Mesothelial cell of epicardium (in vitro differentiated cells): ENCODE measurements at places on chromosomes 16 and 17. TPM values are rescaled to one million over a fixed set of nuclear protein-coding genes. Genes with fewer than 3 reads are reported as not detected.

The TNFSF13 gene
- total RNA-seq = 4.3 to 6.1 TPM (median 5.2 TPM) in 3 replicates

DNA sequence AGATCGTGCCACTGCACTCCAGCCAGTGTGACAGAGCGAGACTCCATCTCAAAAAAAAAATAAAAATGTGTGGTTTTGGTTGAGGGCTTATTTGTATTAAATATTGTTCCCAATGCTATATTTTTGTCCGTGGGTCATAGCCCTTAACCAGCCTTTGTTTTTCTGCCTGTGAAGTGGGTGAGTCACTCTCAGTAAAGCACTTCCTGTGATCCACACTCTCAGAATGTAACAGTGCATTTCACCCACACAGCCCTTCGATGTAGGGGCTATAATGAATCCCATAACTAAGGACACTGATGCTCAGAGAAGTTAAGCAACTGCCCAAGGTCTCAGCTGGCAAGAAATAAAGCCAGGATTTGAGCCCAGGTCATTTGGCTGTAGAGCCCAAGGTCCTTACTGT lies 34.7 kb upstream of the POLR3E start:
- no peak for DNase-seq

DNA sequence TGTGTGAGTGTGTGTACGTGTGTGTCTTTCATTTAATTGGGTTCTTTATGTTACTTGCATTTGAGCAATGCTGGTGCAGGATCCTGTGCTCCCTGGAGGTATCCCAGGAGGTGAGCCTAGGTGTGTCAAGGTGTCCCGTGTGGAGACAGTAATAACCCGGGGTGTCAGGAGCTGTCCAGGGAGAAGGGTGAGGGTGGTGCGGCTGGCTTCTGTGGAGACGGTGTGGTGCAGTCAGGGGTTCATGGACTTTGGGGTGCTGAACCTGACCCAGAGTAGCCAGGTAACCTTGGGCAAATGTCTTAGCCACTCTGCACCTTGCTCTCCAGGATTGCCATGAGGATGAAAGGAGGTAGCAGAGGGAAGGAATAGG lies 7.4 kb upstream of the ELAC2 start:
- DNase-seq = no peak

The CDH15 gene
- 0.18 to 0.24 TPM (median 0.20 TPM) in 3 replicates for total RNA-seq

DNA sequence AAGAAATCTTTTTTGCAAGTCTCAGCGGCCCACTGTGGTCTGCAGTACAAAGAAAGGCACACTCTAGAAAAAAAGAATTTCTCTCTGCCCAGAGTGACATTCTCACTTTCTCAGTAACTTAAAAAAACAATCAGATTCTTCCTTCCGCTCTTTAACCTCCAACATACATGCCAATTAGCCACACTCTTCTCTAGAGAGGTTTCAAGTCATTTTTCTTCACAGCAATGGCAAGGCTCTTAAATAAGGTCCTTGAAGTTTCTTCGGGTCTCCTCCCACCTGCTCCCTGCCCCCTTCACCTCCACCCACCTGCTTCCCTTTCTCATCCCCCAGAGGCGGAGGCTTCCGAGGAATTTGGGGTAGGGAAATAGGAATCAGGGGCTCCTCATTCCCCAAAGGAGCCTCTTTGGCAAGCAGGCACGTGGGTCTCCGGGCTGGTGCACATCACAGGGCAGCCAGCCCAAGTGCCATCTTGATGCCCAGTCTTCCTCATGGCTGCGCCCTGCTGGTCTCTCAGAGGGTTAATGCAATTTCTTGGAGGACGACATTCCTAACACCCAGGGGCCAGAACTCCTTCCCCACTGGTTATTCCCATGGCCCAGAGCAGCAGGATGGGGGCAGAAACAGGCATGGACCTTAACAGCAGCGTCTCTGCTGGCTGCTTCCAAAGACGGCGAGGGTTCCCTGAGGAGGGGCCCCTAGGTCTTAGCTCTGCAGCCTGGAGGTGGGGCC lies 855 bp upstream of the MEOX1 start:
- no peak for DNase-seq

DNA sequence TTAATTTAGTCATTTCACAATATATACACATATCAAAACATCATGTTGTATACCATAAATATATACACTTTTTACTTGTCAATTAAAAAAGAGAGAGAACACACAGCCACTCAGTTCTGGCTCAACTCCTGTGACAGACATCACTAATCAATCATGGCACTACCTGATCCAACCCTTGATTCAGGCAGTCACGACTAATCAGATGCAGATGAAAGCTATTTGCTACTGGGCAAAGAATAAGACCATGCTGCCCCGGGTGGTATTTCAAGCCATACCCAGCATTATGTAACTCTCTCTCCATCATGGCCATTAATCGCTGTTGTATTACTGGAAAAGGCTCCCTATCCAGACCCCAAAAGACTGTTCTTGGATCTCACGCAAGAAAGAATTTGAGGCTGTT lies 345.7 kb downstream of the HAPSTR1 start:
- DNase-seq = no peak

- DNase-seq = no peak
Observed at GRCh38 chr16:54291656-54292487, 5.3 kb upstream of the IRX3 start.

DNA sequence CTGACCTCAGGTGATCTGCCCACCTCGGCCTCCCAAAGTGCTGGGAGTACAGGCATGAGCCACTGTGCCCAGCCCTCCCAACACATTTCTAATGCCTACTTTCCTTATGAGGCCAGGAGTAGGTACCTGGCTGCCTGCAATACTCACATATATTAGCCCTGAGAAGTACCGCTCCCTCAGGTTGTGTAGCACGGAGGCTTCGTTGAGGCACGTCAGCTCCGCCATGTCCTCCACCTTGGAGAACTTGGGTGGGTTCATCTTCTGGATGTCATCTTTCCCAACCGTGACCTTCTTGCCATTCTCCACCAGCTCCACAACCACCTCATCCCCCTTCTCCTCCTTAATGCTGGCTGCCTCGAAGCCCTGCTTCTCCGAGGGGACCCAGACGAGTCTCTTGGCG lies 19.1 kb downstream of the MYH11 start:
- no peak for DNase-seq

The KRTAP9-4 gene
- not detected in 3 replicates for total RNA-seq

- peak; percentile 26 for DNase-seq
Observed at GRCh38 chr16:24670623-24671454, 58.6 kb upstream of the TNRC6A start.

The OR3A3 gene
- not detected in 3 replicates for total RNA-seq

GRCh38 chr17:9971991-9972390 lies 66.9 kb upstream of the RCVRN start:
- no peak for DNase-seq

GRCh38 chr16:69116256-69116875 lies 10.9 kb downstream of the HAS3 start:
- DNase-seq = no peak

- DNase-seq = peak; percentile 72
Observed at GRCh38 chr16:57091975-57092785, at the start of gene CPNE2. Gene CPNE2 (plus strand): TSS chr16:57092583. CDS start chr16:57110743, 18,160 bp downstream.

The GP1BA gene
- total RNA-seq = not detected in 3 replicates

The PKMYT1 gene
- 21.1 to 22.0 TPM (median 21.8 TPM) in 3 replicates for total RNA-seq

DNA sequence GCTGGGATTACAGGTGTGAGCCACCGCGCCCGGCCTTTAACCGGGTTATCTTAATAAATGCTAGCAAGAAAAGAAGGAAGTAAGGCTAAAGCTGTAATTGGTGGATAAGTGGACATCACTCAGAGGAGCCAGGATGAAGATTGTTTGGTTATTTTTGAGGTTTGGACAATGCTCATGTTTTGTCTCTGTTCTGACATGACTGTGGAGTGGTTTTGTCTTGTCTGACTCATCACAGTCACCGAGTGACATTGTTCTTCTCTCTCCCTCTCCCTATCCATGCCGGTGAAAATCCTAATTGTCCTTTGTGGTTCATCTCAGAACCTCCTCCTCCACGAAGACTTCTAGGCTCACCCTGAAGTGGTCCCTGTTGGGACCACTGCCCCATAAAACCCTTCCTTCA lies 23.5 kb upstream of the GRIN2A start:
- no peak for DNase-seq

DNA sequence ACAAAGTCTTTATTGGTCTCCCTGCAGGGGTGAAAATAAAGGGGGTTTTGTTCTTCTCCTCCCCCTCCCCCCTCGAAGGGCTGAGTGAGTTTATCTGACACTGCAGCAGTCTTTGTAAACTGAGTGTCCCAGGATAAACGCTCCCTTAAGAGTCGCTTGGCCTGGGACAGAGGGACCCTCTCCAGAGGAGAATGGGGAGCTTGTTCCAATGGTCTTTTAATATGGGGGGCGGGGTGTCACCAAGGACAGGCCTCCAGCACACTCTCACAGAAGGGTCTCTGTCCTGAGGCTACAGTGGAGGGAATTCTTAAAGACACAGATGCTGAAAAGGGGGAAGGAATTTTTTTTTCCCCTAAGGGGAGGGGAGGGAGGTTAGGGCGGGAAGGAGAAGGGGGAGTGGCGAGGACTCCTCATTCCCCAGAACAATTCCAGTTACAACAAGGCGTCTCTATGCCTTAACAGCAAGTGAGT lies 455.5 kb downstream of the SOX9 start:
- no peak for DNase-seq

- no peak for DNase-seq
Observed at GRCh38 chr17:78751447-78752161, 30.5 kb downstream of the CYTH1 start.

The ATP1B2 gene
- total RNA-seq = 9.6 to 10.5 TPM (median 10.2 TPM) in 3 replicates

DNA sequence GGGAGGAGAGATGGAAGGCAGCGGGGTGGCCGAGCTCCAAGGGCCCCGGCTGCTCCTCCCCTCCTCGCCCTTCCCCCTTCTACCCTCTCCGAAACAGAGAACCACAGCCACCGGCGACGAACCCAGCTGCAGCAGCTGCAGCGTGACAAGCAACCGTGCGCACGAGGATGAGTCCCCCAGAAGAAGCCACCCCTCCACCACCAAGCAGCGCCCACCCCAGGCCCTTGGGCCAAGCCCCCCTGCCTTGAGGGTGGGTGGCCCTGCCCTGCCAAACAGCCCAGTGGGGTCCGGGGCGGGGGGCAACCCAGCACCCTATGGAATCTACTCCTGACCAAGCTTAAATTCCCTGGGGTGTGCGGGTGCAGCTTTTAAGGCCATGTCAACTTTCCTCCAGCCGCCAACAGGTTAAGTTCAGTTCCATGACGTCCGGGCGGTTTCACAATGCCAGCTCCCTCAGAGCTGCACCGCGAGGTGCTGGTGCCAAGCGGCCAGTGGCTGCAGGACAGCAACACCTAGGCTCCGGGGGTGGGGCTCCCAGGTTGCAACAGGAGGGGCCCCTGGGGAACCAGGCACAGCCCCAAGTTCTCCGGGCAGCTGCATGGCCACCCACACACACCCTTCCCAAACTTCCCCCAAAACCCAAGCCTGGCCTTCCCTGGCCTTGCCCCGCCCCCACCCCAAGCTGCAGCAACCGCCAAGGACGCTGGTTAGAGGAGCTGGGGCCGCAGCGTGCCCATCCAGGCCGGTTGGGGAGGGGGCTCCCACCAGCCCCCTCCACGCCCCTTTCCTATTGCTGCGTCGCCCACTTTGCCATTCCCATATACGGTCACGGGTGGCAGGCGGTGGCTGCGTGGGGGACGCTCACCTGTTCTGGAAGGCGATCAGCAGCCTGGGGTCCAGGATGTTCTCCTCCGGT lies 2.0 kb downstream of the CBX4 start:
- DNase-seq = peak; percentile 47

- DNase-seq = no peak
Observed at GRCh38 chr17:37391146-37391545, 15.4 kb downstream of the C17orf78 start.

The SCARF1 gene
- total RNA-seq = 1.5 to 2.1 TPM (median 1.8 TPM) in 3 replicates

DNA sequence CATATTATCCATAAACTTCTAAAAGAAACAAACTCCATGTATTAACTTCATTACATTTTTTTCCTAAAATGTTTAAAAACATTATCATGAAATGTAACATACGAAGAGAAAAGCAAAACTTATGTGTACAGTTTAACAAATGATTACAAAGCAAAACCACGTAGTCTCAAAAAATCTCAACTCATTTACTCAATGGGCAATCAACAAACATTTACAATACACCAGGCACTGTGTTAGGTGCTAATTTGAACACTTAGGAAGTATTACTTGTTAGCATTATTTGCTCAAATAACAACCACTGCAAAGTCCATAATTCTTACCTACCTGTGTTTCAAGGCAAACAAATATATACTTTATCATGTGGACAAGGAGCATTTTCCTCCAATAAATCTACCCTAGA lies 164.9 kb downstream of the STX8 start:
- DNase-seq = no peak

DNA sequence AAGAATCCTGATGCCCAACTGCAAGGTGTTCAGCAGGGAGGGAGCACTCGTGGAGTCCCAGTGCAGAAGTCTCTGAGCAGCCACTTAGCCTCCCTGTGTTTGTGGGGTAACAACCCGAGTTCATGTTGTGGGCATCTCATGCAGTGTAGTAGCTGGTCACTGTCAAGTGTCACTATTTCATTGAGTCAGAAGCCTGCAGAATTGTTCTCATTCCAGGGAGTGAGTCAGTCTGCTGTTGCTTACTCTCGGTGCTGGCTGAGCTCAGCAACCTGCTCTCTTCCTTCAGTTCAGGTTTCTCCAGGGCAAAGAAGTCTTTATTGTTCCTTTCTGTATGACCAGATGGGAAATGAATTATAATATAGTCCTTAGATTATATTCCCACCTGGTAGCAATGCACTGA lies 24.1 kb downstream of the HMOX2 start:
- no peak for DNase-seq

The OR1A1 gene
- not detected in 3 replicates for total RNA-seq

DNA sequence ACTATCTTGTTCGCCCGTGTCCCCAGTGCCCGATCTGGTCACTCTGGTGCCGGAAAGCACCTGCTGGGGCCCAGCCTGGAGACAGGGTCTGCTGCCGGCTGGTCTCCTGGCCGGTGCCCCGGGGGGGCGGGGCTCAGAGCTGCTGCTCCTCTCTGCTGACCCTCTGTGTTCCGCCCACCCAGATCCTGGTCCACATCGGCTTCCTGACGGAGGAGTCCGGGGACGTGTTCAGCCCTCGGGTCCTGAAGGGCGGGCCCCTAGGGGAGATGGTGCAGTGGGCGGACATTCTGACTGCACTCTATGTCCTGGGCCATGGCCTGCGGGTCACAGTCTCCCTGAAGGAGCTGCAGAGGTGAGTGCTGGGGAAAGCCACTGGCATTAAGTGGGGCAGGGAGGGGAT lies 37.6 kb downstream of the MGAT5B start:
- DNase-seq = no peak

DNA sequence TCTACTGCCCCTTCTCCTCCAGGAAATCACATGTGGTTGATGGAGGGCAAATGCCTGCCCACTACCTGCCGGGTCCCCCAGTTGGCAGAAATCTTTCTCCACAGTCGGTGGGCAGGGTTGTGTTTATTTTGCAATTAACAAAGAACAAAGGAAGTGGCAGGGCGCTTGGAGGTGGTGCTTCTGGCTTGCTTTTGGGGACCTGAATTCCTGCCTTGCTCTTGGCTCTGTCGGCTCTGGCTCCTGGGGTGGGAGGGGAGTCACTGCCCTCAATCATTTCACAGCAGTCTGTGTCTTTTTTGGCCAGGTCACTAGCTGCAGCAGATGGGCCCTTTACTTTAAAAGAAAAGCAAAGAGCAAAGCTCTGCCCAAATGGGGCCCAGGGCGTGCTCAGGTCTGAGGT lies 69.2 kb downstream of the C16orf78 start:
- no peak for DNase-seq

The EVPLL gene
- total RNA-seq = not detected in 3 replicates

DNA sequence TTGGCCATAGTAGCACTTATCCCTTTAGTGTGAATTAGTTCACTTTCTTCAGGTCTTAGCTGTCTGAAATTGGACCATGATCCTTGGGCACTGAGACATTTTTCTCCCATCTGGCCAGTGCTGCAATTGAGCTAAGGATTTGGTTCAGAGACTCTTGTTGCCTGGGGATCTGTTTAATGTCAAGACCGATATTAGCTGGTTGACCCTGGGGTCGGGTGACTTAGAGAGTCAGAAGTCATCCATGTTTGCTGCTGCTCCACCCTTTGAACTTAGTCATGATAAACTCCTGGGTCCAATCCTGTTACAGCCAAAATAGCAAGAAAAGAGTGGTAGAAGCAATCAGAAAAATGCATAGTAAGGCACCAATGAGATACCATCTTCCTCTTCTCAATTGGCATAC lies 45.8 kb upstream of the TOX3 start:
- DNase-seq = no peak
